ENCODE measurements at places on chromosomes 13 and 19.

- DNase-seq = no peak
Measured at GRCh38 chr13:71499944-71500514, 367.0 kb downstream of the DACH1 start.

DNA sequence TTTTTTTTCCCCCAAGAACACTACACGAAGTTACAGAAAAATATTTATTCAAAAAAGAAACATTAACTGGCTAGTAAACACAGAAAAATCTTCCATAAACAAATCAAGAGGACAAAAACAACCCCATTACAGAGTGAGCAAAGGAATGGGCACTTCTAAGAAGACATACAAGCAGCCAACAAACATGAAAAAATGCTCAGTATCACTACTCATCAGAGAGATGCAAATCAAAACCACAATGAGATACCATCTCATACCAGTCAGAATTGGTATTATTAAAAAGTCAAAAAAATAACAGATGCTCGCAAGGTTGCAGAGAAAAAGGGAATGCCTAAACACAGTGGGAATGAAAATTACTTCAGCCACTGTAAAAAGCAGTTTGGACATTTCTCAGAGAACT, 131.7 kb downstream of the UGGT2 start:
- DNase-seq = no peak

GRCh38 chr13:108494991-108495645, 134.3 kb upstream of the MYO16 start:
- no peak for DNase-seq

- no peak for DNase-seq
Measured at GRCh38 chr19:42129399-42130253, 2.6 kb downstream of the POU2F2 start.

GRCh38 chr19:51387924-51388389, at the start of gene LIM2:
Gene LIM2 (minus strand): TSS chr19:51387974. CDS start chr19:51387443, 531 bp downstream.
- no peak for DNase-seq

GRCh38 chr13:110347535-110348308, 40.6 kb downstream of the COL4A2 start:
- DNase-seq = no peak

DNA sequence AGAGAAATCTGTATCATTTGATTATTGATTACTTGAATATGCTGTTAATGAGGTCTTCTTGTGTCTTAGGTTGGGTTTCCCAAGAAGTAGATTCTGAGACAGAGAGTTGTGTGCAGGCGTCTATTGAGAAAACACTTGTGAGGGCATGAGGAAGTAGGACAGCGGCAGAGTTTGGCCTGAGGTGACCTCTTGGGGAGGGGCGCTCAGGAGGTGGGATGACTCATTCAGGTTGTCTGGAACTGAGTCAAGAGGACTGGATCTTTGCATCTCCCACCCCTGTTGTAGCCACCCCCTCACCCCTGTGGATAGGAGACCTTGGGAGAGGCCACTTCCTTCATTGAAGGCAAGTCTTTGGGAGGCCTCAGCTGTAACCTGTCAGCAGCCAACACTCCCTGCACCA, 35.2 kb upstream of the WDFY2 start:
- no peak for DNase-seq

DNA sequence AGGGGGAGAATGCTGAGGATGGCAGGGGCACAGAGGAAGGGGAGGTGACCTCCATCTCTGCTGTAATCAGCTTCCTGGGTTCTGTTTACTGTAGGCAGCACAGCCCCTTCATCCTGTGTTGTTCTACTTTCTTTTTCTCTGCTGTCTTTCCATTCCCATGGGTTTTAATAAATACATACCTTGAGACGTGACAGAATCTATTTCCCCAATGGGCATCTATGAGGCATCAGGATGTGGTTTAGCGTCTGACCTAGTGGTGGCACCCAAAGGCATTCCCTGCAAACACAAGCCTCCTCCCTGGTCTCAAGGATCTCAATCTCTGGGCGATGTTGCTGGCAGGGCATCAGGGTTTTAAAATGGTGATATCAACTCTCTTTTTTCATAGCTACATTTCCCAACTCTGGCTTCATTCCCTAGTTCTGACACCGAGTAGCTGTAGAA, 60.8 kb downstream of the ALOX5AP start:
- DNase-seq = no peak

DNA sequence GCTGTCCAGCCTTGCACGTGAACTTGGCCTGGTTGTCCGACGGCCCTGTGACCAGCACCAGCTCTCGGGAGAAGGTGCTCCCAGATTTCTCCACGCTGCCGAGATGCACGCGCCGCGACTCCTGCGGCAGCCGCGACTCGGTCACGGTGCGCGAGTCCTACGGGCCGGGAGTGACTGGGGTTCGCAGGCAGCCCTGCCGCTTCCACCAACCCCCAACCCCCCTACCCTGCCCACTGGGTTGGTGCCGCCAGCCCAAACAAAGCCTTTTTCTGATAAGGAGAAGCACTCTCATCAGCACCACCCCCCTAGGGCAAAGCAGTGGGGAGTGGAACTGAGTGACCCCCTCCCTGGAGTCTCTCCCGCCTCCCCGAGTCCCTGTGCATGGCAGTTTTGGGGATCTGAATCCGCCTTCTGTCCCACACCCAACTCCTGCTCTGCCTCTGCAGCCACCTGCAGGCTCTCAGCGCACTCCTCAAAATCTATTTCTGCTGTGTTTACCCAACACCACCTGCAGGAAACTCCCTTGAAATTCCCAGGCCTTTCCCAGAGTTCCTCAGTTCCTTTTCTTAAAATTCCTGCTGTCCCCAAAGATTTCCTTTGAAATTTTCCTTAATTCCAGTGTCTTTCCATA, 6.2 kb downstream of the NPHS1 start:
- DNase-seq = no peak

DNA sequence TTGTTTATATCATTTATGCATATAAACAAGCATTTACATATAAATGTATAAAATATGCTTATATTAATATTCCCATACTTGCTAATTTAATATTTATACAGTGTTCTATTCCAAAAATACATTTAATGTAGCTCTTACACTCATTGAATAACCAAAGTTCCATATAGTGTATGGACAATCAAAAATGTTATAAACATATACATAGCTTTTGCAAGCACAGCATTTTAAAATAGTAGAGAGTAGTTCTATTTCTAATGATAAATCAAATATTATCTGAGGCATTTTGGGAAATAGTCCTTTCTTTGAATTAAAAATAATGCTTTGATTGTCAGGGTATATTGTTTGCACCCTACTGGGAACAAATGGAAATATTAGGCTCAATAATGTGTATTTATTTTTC, 22.5 kb upstream of the COG6 start:
- DNase-seq = no peak

DNA sequence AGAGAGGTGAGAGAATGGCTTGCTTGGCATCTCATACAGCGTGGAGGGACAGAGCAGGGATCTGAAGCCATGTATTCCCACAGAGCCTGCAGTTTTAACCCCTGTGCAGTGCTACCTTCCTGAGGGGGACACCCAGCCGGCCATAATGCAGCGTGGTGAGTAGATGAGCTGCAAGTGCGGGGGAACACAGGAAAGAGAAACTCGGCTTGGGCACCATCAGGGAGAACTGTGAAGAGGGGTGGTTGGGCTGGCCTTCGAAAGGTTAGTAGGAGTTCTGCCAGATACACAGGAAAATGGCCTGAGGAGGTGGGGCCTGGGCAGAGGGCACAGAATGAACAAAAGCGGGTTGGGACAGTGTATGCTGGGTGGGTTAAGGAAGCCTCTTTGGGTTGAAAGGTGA, 88.3 kb downstream of the SIPA1L3 start:
- DNase-seq = no peak

- no peak for DNase-seq
Measured at GRCh38 chr13:109058087-109058486, 428.7 kb downstream of the MYO16 start.

GRCh38 chr19:39135701-39136100, 10.1 kb downstream of the PAK4 start:
- no peak for DNase-seq

GRCh38 chr13:21450936-21451335, 8.2 kb downstream of the ZDHHC20 start:
- no peak for DNase-seq

GRCh38 chr19:58128041-58128685, 22.4 kb downstream of the ZNF329 start:
- DNase-seq = no peak
